HFFc6 (cell line): ENCODE measurements at places on chromosomes 3 and 15.

DNA sequence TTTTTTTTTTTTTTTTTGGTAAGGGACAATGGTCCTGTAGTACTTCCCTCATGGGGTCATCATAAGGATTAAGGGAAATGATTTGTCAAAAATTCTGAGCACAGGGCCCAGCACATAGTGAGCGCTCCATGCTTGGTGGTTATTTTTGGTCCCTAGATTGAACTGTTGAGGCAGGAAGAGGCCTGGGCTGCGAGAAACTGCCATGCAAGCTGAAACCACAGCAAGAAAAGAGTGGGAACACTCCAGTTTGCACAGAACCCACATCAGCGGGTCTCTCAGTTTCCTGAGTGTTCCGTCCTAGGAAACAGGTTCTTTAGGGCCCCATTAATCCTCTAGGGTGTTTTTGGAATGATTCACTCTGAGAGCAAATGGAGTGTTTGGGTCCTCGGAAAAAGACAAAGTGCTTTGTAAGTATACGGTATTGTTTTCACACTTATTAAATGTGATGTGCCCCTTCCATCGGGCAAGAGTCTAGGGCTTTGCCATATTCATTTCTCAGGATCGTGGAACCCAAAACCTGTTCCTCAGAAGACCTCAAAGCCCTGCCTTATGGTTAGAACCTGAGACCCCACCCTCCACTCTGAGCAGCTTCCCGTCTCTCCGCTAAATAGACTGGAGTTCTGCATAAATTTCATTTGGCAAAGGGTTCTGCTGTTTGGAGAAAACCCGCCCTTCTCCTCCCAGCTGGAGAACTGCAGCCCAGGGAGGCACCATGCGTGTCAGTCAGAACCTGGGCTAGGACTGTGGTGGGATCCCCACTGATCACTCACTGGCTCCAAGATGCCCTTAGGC lies 60.4 kb downstream of the SPSB4 start:
- no peak for DNase-seq

DNA sequence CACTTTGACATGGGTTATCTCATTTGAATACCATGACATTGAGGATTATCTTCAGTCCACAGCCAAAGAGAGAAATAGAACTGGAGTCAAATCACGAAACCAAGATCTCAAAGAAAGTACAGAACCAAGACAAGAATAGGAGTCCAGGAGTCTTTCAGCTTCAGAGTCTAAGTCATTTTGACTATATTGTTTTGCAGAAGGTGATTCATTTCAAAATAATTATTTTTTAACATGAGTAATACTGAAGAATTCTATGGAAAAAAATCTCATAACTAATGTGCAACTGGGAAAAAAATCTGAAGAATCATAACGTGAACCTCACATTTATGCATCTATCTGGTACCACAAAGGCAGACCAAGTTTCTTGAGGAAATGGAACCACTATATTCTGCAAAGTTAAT lies 60.3 kb downstream of the UBE3A start:
- DNase-seq: no peak

GRCh38 chr15:31333119-31333518 lies 6.5 kb downstream of the KLF13 start:
- DNase-seq: no peak

DNA sequence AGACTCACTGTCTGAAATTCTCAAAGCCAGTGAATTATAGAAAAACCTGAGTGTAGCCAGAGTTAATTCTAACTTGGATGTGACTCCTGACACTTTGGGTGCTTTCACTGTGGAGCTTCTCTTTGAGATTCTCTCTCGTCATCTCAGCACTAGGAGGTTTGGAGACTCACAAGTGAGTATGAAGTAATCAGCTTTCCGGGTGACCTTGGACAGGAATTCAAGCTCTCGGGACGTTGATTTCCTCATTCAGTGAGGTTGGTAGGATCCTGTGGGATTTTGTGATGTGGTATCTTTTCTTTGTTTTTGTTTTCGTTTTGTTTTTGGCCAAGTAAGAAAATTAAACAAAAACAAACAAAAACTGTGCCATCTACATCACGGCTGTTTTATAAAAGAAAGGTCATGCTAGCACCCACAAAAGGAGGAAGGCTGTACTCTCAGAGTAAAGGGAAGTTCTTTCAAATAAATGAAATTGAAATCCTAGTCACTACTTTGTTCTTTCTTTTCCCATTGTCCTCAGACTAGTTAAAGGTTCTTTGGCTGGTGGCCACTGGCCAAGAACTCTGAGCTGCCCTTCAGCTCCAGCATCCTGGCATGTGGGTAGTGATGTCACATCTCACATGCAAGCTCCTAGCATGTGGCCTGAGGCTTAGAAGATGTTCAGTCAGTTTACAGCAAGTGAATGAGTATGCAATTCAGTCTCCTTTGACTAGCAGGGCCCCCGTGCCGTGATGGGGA lies 263.3 kb upstream of the TPM1 start:
- DNase-seq: peak; percentile 68

DNA sequence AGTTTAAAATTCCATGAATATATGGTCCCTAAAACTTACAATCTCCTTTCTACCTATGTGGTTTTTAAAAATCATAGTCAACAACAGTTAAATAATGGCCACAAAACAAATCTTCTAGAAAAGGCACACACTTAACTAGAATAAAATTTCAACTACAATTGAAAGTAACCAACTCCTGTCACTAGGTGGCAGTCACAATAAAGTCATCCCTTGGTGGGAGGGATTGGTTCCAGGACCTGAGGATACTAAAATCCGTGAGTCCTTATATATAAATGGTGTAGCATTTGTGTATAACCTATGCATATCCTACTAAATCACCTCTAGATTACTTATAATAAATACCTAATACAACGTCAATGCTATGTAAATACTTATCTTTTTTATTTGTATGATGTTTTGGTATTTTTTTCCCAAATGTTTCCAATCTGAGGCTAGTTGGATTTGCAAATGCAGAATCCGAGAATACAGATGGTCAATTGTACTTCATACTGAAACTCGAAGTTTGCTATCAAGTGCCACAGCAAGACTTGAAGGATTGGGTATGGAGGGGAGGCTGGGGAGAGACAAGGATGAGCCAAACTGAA lies 172.6 kb downstream of the FMN1 start:
- peak; percentile 61 for DNase-seq

GRCh38 chr3:61605589-61606175 lies 44.3 kb downstream of the PTPRG start:
- DNase-seq: no peak

- DNase-seq: no peak
These were observed 120.2 kb downstream of the LRRC28 start for GRCh38 chr15:99371180-99372103.

DNA sequence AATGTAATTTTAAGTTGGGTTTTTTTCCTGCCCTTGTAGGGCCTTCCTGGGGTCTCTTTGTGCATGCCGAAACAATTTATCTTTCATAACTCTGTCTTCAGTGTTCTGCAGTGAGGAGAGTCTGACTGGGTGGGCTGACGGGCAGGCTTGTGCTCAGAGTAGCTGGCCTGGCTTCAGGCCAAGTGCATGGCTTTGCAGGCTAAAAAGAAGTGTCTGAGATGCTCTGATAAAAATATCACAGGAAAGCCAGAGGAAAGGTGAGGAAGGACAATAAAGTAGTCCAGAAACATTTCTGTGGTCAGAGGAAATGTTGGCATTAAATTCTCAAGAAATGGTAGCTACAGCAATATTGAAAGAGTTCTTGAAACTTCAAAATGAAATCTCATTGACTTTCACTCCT lies 25.5 kb downstream of the ST3GAL6 start:
- DNase-seq: no peak

DNA sequence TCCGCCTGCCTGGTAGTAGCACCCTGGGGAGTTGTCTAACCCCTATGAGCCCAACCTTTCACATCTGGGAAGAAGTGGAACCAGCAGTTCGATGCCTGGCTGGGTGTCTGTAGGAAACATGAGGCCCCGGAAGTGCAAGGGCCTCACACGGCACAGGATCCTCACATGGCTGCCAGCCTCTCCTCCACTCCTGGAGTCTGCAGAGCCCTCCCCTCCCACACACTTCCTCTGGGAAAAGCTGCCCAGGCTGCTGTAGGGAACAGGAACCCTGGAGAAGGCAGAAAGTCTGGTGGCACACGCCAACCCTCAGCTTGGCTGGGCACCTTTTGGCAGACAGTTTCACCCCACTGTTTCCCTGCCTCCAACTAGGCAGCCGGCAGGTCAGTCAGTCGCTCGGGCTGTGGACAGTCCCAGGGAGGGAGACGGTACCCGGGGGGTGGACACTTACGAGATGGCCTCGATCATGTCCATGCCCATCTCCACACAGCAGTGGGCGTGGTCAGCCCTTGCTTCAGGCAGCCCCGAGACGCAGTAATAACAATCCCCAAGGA lies 118.4 kb downstream of the ADCY5 start:
- no peak for DNase-seq

GRCh38 chr3:116342499-116342898 lies 102.8 kb downstream of the LSAMP start:
- DNase-seq: no peak

DNA sequence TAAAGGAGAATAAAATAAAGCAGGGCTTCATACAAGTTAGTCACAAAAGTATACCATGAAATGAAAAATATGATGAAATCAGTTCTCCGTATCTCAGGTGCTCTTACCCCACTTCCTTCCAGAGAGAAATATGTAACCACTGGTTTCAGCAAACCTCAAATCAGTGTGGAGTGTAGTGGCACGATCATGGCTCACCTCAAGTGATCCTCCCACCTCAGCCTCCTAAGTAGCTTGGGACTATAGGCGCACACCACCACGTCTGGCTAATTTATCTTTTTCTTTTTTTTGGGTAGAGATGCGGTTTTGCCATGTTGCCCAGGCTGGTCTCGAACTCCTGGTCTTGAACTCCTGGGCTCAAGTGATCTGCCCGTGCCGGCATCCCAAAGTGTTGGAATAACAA lies 24.2 kb downstream of the DENND4A start:
- DNase-seq: no peak

DNA sequence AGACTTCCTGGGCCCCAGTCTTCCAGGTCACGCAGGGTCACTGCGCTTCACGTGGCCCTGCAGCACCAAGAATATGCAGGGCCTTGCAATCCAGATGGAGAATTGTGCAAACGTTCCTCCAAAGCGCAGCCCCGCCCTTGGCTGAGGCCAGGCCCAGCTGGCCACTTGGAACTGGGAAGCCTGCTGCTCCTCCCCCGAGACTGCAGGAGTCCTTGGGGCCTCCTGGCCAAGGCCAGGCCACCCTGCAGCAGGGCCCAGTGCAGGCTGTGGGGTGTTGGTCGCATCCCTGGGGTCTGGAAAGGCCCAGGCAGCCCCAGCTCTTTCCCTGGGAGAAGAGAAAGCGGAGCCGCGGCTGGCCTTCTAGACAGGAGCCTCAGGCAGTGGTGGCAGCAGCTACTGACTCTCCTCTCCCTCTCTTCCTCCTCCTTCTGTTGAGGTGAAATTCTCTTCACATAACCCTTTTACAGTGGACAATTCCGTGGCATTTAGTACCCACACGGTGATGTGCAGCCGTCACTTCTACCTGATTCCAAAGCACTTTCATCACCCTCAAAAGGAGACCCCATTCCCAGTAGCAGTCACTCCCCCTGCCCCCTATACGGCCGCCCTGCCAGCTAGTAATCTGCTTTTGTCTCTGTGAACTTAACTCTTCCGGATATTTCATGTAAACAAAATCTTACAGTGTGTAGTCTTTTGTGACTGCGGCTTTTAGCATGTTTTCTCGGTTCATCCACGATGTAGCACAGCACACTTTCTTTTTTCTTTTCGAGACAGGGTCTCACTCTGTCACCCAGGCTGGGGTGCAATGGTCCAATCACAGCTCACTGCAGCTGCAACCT lies 103.9 kb downstream of the TMEM266 start:
- DNase-seq: peak; percentile 62

- DNase-seq: no peak
These were observed 63.8 kb downstream of the IGSF11 start for GRCh38 chr3:118970819-118971218.

- DNase-seq: no peak
These were observed 347.7 kb upstream of the TGFBR2 start for GRCh38 chr3:30258426-30259392.

DNA sequence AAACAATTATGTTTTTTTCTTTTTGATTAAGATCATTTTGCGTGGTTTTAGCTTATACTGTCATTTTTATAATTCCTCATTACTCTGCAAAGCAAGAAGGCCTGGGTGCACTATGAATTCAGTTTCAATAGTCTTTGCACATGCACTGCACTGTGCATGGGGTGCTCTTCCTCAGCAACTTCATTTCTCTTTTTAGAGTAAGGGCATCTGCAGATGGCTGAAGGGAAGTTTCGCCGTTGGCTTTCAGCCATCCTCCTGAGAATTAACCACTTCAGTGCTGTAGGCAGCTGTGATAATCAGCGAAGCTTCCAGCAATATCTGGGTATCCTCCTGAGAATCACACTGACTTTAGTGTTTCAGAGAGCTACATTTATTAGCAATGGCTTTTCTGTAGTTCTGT lies 284.8 kb downstream of the GBE1 start:
- no peak for DNase-seq

DNA sequence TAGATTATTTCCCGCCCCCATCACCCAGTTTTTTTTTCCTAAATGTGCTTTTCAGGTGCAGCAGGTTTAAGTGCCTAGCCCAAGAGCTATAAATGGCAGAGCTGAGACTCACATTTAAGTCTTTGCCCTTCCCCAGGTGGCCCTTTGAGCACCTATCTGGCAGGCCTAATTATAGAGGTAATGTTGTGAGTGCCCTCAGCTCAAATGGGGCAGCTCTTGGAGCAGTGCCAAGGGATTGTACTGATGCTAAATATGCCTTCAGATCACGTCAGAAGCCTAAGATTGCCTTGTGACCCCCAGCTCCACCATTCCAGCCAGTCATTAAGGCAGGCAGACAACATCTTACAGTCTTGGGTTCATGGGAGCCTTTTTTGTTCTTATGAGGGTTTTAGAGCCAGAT lies 159.5 kb downstream of the RPLP1 start:
- DNase-seq: no peak

- DNase-seq: no peak
These were observed 808 bp downstream of the BCL6 start for GRCh38 chr3:187744169-187745151.

DNA sequence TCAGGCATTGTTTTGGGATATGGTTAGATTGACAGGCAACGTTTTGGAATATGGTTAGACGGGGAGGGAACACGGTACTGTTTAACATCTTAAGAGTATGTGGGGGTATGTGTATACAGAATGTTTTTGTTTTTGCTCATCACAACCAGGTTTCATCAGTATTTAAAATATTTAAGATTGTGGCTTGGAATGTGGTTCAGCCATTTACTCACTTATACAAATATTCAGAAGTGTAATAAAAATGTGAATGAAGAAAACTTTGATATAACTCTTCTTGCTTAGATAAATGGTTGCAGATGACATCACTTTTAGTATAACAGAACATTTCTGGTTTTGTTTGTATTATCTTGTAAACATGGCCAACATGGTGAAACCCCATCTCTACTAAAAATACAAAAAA lies 3.9 kb upstream of the PAK2 start:
- DNase-seq: peak; percentile 39

GRCh38 chr15:38189671-38190295 lies 62.9 kb upstream of the SPRED1 start:
- DNase-seq: peak; percentile 18

DNA sequence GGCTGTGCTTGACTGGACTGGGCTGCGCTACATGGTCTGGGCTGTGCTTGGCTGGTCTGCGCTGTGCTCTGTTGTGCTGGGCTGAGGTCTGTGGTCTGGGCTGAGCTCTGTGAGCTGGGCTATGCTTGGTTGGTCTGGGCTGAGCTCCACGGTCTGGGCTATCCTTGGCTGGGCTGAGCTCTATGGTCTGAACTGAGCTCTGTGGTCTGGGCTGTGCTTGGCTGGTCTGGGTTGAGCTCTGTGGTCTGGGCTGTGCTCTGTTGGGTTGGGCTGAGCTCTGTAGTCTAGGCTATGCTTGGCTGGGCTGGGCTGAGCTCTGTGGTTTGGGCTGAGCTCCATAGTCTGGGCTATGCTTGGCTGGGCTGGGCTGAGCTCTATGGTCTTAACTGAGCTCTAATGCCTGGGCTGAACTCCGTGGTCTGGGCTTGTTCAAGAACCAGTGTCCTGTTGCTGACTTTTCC lies 92.0 kb downstream of the PLXNA1 start:
- peak; percentile 89 for DNase-seq
